ENCODE measurements at places on chromosomes 12 and 14.
A peak's percentile ranks its signal among the peaks of the same experiment; 100 is the strongest.

DNA sequence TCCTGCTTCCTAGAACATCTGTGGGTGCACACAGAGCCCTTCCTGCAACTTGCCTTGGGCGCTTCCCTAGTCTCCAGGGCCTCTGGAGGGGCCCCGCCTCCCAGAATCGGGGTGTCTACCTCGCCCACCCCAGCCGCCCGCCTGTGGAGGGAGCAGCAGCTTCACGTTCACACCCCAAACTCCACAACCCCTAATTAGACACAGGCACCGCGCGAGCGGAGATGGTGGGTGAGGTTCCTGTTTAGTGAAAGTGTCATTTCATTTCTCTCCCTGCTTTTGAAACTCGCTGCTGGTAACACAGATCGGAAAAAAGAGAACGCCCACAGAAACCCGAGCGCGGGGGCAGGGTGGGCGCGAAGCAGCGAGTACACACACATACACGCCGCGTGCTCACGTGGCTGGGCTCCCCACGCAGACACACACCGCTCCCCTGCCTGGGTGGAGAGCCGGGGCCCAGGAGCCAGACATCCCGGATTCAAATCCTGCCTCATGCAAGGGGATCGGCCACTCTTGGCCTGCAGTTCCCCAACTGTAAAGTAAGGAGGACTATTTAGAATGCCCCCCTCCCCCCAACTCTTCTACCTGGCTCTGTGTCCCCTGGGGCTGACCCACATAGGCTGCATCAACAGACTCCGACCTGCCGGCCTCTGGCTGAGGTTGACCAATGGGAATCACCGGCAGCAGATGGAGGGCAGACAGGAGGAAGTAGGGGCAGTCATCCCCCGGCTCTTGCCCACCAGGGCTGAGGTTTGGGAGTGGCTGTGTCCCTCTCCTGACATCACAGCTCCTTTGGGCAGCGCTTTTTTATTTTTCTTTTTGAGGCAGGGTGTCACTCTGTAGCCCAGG, 79.2 kb upstream of the NCOR2 start:
- no peak for DNase-seq

DNA sequence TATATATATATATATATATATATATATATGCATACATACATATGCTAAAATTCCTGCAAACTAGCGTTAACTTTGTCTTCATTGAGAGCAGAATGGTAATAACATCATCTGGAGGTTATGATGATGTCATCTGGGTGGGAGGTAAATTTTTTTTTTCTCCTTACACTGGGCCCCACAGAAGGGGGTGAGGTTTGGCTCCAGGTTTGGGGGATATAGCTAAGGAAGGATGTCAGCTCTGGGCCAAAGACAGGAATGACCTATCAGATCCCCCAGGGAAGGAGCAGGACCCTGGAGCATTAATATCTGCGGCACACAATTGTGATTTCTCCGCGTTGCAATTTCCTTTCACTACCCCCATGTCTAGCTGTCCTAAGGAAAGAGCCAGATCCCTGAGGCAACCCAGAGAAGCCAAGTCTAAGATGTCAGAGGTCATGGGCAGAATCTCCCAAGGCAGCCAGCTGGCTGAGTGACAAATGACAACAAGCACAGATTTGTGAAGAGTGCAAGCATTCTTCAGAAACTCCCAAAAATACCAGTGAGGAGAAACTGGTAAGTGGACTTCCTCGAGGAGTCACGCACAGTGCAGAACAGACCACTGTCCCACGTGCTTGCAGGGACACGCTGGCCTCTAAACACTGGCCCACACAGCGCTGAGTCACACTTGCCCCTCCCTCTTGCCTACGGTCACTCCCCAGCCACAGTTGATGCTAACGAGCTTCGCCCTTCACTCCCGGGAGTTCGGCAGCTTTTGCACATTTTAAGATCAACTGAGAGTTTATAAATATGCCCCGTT, 9.9 kb downstream of the UBC start:
- DNase-seq = peak; percentile 100

- no peak for DNase-seq
Measured at GRCh38 chr12:127991485-127991884, 275.5 kb upstream of the TMEM132C start.

DNA sequence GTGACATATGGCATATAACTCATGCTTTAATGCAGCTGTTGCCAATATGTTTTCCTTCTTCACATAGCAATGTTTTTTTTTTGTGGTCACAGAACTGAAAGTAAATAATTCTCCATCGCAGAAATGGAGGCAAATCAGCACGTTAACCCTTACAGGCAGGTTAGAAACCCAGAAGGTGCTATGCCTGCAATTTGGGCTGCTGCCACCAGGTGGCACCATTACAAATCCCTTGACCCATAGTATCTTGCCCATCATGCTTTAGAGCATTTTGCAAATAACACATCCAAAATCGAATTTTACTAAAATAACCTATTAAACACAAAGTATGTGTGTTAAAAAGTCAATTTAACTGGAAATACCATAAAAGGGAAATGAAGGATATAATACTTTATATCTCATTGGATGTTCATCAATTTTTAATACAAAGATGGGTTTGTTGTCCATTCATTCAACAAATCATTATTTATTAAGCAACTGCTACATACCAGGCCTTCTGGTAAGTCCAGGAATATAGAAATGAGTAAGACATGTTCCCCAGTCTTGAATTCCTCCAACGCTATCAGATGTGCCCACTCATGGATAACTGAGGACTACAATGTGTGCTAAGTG, 340.1 kb downstream of the GLT1D1 start:
- DNase-seq = peak; percentile 15

- DNase-seq = no peak
Measured at GRCh38 chr12:25320123-25321006, 69.6 kb upstream of the KRAS start.

DNA sequence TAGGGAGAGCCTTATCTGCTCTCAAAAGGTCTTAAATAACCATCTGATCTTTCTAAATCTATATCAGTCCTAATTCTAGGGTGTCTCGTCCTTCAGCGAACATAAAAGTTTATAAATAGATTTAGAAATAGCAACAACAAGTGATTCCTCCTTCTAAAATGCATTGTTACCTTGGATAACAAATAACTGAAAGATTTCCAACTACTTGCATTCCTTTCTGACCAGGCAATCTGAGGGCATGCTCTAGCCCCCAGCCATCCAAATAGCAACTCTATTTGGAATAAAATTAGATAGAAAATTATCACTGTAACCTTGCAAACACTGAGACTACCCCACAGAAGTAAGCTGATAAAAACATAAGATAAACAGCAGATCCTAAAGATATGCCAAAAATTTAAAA, 21.8 kb upstream of the KRR1 start:
- no peak for DNase-seq

All from foreskin melanocyte (primary cell).